Activated T-cell treated with anti-CD3 and anti-CD28 coated beads for 24 hours (primary cell): ENCODE measurements at places on chromosomes 7 and 10.

GRCh38 chr7:91162436-91162835 lies 101.8 kb upstream of the FZD1 start:
- DNase-seq: no peak

GRCh38 chr7:147547252-147547897 lies 1043.2 kb upstream of the C7orf33 start:
- DNase-seq: no peak

- no peak for DNase-seq
Observed at GRCh38 chr7:44489955-44490350, 505 bp downstream of the NUDCD3 start.

- DNase-seq: no peak
Observed at GRCh38 chr10:129993621-129994020, 29.5 kb upstream of the EBF3 start.

DNA sequence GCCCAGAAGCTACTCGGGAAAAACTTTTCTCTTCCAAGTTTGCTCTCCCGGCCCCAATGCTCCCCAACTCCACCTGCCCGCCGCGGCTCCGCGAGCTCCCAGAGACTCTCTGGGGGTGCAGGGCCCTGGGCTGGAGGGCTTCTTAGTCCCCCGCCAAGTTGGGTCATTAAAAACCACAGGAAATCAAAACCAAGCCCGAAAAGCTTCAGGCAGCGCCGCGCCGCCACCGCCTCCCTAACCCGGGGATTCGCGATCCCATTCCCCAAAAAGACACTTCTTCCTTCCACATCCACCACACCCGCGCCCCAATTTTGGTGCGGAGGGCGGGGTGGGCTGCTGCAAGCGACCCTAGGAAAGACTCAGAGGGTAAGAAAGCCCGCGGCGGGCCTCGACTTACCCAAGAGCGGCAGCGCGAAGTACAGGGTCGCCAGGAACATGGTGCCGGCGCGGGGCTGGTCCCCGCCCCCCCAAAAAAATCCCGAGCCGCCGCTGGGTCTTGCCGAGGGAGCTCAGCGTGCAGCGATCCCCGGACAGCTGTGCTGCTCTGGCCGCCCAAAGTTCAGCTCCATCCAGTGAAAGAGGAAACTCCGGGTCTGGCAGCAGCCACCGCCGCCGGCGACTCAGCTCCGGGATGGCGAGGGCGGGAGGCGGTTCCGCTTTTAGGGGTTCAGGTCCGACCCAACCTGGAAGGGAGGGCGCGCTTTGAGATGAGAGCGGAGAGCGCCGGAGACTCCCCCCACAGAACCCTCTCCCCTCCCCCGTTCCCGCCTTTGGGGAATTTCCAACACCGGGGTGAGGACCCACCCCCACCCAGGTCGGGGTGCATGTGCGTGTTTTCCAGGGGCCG lies 1.2 kb downstream of the GFRA1 start:
- no peak for DNase-seq

- DNase-seq: no peak
Observed at GRCh38 chr10:89810908-89811525, 109.6 kb downstream of the KIF20B start.

- DNase-seq: no peak
Observed at GRCh38 chr7:74101061-74101681, 17.6 kb downstream of the LIMK1 start.

GRCh38 chr7:101941481-101942383 lies 124.3 kb downstream of the CUX1 start:
- no peak for DNase-seq

DNA sequence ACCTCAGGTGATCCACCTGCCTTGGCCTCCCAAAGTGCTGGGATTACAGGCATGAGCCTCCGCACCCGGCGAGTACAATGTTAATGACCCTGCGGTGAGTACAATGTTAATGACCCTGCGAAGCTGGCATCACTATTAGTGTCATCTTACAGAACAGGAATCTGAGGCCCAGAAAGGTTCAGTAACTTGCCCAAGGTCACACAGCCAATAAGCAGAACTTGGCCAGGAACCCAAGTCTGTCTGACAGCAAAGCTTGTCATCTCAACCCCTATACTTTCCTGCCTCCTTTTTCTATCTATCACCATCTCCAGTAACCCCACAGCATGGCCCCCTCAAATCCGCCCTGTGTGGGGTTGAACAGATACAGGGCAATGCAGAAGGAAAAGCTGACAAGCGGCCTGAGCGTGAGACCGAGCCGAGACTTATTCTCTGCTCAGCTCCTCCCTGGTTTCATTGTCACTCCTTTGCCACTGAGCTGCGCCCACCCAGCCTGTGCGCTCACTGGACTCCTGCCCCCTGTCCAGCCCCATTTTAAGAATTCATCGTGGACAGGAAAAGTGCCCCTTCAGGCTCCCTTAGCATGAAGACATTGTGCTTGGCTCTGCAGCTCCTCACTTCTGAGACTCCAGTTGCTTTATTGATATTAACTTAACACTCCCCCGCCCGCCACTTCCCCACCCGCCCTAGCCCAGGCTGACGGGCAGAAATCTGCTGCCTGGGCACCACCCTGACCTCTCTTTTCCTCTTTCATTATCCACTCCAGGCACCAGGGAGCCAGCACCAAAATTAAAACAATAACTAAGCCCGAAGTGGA lies 58.1 kb upstream of the LBX1 start:
- no peak for DNase-seq

DNA sequence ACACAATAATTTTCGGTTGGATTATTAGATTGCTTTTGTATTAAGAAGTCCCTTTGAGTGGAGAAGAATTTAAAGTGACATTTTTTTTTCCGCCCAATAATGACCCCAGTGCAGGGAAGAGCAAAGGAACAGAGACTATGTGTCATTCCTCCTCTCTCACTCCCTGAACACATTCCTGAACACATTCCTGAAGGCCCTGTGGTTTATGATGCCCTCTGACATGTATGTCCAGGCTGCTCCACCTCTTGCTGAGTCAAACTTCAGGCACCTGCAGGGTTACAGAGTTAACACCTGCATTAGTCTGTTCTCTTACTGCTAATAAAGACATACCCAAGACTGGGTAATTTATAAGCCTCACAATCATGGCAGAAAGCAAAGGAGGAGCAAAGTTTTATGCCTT lies 704.0 kb upstream of the LRRN3 start:
- DNase-seq: no peak

- no peak for DNase-seq
Observed at GRCh38 chr7:130491841-130492522, at the start of gene MEST. Gene MEST, plus strand, starts transcription at chr7:130492085. Its CDS starts 229 bp downstream, at chr7:130492314.
